Ascending aorta (tissue), 2 donors: ENCODE measurements at places on chromosomes 7 and 10. TPM values are rescaled to one million over a fixed set of nuclear protein-coding genes. Genes with fewer than 3 reads are reported as not detected.

GRCh38 chr10:102644066-102644645, at the start of gene TRIM8:
TSS of gene TRIM8 (plus strand) at chr10:102644479. CDS start at chr10:102644618, 139 bp downstream.
- DNase-seq: no peak

DNA sequence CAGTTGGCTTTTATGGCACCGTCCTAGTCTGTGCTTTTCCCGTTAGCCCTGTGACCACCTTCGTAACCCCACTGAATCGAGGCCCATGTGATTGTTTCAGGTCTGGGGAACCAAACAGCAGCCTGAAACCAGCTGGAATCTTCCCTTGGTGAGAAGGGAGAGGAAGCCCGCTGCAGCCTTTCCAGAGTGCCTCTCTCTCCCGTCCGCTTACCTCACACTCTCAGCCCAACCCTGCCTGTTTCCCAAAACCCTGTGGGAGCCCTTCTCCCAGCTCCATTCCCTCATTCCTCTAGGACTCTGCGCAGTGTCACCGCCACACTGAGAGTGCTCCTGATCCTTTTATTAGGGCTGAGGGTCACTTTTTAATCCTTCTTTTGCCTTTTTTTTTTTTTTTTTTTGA, 139.6 kb downstream of the WDR37 start:
- DNase-seq: no peak

- DNase-seq: no peak
These were observed 26.0 kb downstream of the KBTBD2 start for GRCh38 chr7:32865448-32866030.

DNA sequence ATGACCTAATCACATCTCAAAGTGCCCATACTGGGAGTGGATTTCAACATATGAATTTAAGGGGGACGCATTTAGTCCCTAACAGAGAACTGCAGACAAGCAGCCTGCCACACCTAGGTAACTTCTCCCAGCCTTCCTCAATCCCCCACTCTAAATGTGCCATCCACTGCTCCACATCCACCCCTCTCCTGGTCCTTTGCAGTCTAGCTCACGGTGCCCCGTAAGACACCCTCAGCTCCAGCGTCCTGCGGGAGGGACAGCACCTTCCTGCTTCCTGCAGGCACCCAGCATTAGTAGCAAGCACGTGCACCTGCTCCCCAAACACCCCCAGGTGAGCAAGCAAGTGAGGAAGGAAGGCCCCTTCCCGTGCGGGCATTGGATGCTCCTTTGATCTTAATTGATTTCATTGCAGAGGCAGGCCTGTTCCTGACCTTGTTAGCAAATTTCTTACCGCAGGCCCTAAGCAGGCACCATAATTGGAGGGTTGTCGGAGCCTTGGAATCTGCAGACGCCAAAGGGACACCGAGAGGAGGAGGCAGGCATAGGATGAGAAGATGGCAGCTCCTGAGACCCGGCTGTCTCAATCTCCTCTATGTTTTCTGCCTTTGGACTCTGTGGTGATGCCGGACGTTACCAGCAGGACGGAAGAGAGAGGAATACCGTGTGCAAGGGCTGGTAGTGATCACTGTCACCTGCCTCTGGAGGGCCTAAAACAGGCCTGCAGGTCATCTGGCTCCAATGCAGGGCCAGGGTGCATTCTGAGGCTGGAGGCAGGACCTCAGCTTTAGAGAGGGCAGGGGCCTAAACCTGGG, 75.8 kb upstream of the CHST15 start:
- peak; percentile 52 for DNase-seq

DNA sequence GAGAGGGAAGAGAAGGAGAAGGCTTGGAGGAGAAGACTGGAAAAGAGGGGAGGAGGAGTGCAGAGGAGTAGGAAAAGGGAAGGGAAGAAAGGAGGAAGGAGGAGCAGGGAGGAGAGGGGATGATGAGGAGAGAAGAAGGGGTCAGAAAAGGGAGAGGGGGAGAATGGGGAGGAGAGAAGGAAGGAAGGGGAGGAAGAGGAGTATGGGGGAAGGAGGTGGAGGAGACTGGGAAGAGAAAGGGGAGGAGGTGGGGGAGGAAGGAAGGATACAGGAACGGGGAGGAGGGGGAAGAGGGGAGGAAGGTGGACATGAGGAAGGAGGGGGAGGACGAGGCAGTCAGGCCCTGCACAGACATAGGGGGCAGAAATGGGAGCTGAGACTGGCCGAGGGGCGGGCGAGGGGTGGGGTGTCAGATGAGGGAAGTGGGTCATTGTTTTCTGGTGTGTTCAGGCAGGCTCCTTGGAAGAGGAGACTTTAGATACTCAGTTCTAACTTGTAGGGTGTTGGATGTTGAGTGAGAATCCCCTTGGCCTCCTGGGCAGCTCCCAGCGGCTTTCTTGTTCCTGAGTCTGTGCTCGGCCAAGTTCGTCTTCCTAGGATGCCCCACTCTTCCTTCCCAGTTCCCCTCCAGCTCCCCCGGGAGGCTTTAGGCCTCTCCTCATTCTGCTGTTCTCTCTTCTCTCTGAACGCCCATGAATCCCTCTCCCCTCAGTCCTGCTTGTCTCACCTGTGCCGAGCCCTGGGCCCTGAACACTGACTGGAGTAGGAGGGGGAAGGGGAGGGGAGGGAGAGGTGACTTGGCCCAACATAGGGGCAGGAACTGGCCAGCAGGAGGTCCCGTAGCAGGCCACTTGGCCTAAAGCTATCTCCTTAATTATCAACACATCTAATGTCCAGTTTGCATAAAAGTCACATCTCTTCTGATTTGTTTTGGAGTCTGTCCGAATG, 12.8 kb upstream of the CRHR2 start:
- no peak for DNase-seq

DNA sequence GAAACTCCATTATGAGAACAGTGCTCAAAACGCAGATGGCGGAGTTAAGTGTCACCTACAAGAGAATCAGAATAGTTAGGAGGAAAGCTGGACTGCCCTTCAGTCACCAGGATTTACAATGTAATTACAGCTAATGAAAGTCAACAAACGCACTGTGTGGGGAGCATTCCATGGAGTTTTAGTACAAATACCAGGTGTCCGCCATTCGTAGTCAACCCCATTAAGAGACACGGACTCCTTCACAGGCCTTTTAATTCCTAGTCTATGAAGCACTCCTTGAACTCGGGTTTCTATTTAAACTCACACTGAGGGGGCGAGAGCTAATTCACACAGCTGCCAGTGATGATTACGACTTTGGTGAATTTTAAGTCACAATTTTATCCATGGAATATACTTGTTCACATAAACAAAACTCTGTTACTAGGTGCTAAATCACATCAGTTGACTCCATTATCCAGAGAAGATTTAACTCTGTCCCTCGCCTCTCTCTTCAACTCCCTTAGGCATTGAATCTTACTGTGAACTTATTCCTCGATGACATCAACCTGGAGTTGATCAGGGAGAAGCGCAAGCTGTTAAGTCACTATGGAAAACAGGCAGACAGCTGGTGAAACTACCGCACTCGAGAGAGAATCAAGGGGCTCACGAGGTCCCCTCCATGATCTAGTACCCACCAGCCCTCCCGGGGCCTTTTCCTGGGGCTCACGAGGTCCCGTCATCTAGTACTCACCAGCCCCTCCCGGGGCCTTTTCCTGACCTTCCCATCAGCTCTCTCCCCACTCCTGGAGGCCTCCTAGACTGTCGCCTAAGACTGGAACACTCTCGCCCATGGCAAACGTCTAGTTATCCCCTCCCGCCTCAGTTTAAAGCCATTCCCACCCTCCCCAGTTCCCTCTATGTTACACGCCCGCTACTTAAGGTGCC, 1.5 kb downstream of the ZFAND2A start:
- DNase-seq: no peak

- DNase-seq: no peak
These were observed 852 bp downstream of the FOXI2 start for GRCh38 chr10:127737563-127738511.

- DNase-seq: no peak
These were observed 1.4 kb upstream of the ASIC3 start for GRCh38 chr7:151046603-151047573.

- DNase-seq: no peak
These were observed 23.6 kb downstream of the BZW2 start for GRCh38 chr7:16669581-16669980.

GRCh38 chr7:79090543-79090942, 362.9 kb downstream of the MAGI2 start:
- DNase-seq: no peak

DNA sequence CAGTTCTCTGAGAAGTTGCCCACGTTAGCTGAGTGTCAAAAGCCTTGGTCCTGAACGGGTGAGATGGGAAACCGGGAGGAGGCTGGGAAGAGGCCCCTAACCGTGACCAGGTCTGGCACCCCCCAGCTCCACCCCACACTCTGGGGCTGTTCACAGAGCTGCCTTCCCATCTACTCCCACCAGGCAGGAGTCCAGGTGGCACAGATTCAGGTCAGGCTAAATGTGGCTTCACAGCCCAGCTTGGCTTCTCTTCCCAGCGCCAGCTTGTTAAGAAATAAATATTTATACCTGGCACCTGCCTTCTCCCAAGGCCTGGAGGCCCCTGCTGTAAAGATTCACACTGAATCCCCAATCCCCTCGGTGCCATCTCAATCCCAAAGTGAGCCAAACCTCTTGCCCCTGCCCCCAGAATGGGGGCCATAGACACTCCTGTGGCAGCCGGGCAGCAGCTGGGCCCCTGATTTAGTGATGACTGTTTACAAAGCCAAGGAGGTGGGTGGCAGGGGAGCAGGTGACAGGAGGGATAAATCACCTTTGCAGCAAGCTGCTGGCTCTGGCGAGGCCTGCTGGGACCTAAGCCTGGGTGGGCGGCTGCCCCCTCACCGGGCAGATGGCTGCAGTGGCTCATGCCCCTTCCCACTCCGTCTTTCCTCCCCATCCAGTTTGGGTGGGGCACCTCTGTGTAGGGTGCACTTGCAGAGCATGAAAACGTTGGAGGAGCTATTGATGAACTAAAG, 72.5 kb downstream of the GOLGA7B start:
- DNase-seq: no peak

DNA sequence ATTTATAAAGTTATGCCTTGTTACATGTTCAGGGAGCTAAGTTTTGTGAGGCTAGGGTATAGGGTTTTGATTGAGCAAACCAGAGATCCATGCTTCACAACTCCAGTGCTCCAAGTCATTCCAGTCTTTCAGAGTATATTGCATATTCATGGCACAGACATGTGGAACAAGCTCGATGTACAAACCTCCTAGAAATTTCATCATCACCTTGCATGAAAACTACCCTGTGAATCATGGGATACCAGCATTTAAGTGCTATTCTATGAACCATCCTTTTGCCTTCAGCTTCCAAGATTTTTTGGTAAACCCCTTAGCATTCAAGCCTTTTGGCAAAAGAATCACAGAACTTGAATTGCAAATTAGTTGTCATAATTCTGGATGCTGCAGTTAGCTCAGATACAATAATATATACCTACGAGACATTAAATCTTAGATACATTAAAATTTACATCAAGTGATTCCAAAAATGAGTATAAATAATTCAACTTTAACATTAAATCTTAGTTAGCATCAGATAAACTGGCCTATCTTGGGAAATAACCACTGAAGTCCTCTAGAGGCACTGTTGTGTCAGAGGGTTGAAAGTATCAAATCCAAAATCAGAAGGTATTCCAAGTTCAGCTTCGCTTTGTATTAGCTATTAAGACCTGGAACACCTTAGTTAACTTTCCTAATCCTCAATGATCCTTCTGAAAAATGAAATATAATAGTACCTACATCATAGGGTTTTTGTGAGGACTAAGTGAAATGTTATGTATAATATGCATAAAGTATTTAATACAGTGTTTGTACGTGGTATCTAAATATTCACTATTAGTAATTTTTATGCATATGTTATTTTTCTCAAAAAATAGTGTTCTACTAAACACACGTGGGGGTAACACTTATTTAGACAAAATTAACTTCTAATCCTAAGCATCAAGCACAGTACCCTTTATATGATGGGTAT, 55.5 kb upstream of the CABCOCO1 start:
- DNase-seq: no peak

GRCh38 chr7:18343047-18343446, 152.5 kb upstream of the HDAC9 start:
- DNase-seq: no peak

DNA sequence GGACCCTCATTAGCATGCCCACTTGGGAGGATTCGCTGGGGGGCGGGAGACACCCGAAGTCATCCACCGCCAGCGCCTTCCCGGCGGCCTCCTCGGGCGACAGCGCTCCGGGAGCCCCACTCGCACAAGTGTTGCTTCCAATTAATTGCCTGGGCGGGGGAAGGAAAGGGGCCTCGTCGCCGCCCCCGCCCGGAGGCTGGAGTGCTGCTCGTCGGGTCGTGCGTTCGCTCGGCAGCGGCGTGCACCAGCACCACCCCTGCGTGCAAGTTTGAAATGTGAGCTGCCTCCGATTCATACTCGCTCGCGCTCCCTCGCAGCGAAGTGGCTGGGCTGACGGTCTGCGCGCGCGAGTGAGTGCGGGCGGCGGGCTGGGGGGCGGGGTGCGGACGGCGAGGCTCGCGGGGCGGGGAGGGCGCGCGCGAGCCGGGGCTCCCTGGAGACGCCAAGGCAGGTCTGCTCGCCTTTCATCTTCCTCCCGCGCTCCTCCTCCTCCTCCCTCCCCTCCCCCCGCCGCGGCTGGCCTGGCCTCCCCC, 104.6 kb upstream of the PPIF start:
- no peak for DNase-seq

DNA sequence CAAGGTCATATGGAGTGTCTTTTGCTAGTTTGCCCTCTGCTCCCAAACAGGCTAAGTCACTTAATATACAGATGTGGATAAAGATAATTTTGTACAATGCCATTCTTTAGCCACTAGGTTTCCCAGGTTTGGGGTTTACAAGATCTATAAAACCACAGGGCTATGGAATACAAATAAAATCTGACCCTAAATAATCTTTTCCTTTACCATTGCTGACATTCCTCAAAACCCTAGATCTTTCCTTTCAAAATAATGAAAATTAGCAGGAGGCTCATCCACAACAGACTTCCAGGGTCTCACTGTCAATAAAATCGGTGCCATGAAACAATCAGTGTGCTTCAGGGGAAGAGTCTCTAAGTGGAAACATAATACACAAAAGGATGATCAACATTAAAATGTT, 148.4 kb downstream of the CPEB3 start:
- no peak for DNase-seq

GRCh38 chr10:119668461-119668860, 17.3 kb downstream of the BAG3 start:
- no peak for DNase-seq

- DNase-seq: no peak
These were observed 148.0 kb downstream of the FGFR2 start for GRCh38 chr10:121450247-121450646.

- no peak for DNase-seq
These were observed 1.3 kb upstream of the TM9SF3 start for GRCh38 chr10:96588060-96588554.

Gene MMRN2
- 282 TPM for total RNA-seq

Gene IFIT1B
- not detected for total RNA-seq

Gene NKX1-2
- total RNA-seq: not detected

Gene ESYT2
- 102 TPM for total RNA-seq

Gene RADIL
- 42.4 TPM for total RNA-seq

Gene PRSS1
- total RNA-seq: not detected

Gene COL28A1
- total RNA-seq: 0.11 TPM

Gene PITX3
- total RNA-seq: not detected

Gene HKDC1
- not detected for total RNA-seq

Gene LRGUK
- total RNA-seq: not detected

Gene TBX20
- total RNA-seq: not detected

Gene HTR5A
- not detected for total RNA-seq
